Keratinocyte (primary cell): ENCODE measurements at places on chromosomes 2 and 18.

GRCh38 chr2:122340246-122340645 is 584.8 kb downstream of the TSN start:
- no peak for DNase-seq

GRCh38 chr2:95275601-95276243 is 1.5 kb downstream of the PROM2 start:
- DNase-seq, result no peak

DNA sequence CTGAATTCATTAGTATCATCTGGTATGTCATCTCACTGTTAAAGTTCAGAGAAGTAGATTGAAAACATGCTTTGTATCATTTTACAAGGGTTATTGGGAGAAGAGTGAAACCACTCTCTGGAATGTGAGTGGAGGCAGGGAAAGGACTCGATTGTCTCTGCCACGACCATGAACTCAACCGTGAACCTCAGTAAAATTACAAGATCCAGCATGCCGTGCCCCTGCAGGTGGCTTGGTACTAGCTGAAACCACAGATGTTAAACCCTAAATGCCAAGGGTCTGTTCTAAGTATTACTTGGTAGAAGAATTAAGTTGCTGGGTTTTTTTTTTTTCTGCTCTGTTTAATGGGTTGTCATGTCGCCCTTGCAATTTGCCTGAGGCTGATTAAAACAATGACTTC is 197.2 kb downstream of the MYO3B start:
- DNase-seq, result peak; percentile 48

GRCh38 chr18:48841381-48842258 is 109.1 kb downstream of the SMAD7 start:
- DNase-seq, result no peak

- no peak for DNase-seq
These were observed 205.8 kb downstream of the INSIG2 start for GRCh38 chr2:118294063-118294462.

- DNase-seq, result no peak
These were observed 105.3 kb downstream of the PAX3 start for GRCh38 chr2:222193328-222193983.

GRCh38 chr2:74751981-74752851 is 81.7 kb upstream of the HK2 start:
- DNase-seq, result no peak

- DNase-seq, result no peak
These were observed 18.1 kb downstream of the MAPK4 start for GRCh38 chr18:50578030-50578429.

GRCh38 chr2:221025398-221025797 is 546.7 kb downstream of the EPHA4 start:
- no peak for DNase-seq

GRCh38 chr2:112627060-112628040 is 18.4 kb upstream of the SLC20A1 start:
- DNase-seq, result no peak
